ENCODE measurements at places on chromosomes 12 and 14.

GRCh38 chr12:52011602-52012214 lies 5.0 kb downstream of the TAMALIN start:
- no peak for DNase-seq

GRCh38 chr12:71124835-71125460 lies 32.9 kb downstream of the TSPAN8 start:
- no peak for DNase-seq

- no peak for DNase-seq
Measured at GRCh38 chr12:81962126-81962856, 203.1 kb upstream of the PPFIA2 start.

DNA sequence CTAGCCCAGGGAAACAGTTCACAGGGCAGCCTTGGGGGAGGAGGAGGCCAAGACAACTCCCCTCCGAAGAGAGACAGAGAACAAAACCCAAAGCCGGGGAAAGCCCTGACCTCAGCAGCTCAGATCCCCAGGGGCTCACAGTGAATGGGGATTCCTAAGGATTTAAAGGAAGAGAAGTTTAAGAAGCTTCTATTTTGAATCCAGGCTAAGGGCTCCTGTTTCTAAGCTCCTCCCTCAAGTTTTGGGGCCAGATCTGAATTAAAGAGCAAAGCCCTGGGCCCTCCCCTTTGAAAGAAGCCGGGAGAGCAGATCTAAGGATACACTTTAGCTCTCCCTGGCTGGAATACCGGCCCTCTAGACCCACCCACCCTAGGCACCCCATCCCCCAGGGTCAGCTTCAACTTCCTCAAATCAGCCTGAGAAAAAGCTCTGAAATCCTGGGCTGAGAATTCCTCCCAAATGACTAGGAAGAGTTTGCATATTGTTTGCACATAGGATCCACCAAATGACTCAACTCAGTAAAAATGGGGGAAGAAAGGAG lies 3.9 kb downstream of the KDM2B start:
- no peak for DNase-seq

DNA sequence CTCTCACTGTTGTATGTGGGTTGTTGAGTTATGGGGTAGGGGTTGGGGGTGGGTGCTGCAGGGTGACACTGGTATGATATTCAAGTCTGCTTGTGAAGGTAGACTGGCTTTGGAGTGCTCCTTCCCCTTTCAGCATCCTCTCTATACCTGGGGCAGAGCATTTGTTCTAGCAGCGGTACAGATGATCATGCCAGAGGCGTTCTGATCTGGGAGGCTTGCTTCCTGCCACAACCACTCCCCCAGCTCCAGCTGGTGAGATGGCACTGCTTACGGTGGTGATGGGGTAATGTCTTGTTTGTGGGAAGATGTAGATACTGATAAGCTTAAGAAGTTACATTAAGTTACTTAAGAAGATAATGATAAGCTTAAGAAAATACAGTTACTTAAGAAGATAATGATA lies 131.8 kb downstream of the ERC1 start:
- peak; percentile 10 for DNase-seq

DNA sequence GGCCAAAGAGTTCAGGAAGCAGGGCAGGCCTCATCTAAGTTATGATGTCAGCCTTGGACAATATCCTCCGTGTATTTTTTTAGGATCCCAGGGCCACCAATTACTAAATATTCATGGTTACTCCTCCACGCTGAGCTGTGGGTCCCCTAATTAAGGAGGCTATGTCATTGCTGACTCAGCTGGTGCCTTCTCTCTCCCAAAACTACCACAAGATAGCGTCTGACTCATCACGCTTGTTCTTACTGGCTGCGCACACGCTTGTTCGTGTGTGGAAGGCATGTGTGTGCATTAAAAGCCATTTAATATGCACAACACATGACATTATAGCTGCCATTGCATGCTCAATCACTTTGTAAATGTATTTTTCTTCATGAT lies 78.3 kb downstream of the GSC start:
- no peak for DNase-seq

DNA sequence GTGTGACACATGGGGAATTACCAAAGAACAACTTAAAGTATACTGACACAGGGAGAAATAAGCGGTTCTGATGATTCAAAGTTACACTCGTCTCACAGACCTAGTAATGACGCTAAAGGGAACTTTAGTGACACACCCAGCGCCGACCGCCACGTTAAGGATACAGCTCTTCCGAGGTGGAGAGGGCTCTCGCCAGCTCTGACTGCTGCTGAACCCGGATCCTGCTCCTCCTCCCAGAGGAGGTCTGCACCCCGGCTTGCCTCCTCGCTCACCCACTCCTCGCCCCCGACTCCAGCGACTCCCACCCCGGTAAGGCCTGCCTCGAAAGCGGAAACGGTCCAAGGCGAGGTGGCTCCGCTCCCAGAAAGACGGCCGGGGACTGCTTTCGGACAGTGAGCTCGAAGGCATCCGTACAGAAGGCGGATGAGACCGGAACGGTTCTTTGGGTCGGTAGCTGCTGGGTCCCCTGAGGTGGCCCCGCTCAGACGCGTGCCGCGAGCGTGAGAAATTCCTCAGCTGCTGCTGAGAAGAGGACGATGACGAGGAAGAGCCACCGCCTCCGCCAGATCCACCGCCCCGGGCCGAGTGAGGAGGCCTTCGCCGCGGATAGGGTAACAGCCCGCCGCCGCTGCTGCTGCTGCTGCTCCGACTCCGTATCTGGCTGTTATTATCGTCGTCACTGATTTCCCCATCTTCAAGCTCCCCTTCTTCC lies 643 bp downstream of the ZFC3H1 start:
- DNase-seq, result peak; percentile 63

- no peak for DNase-seq
Measured at GRCh38 chr12:15037091-15037687, 64.3 kb downstream of the PDE6H start.

GRCh38 chr14:68507544-68508081 lies 285.3 kb downstream of the ZFP36L1 start:
- peak; percentile 27 for DNase-seq

DNA sequence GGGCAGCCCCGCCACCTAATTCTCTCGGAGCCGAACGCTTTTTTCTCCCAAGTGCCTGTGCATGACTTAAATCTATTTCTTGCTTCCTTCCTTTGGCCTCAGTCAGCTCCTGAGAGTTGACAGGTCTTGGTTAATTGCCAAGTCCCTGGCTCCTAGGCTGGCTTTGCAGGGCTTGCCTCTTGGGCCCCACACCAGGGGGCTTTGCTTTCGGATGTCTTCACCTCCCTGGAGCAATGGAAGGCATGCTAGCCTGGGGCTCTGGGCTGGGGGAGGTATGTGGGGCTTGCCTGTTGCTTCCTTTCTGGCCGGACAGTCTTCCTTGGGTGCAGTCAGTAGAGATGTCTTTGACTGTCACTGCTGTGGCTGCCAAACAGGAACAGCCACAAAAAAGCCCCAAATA lies 2.2 kb upstream of the KRT80 start:
- DNase-seq, result no peak

DNA sequence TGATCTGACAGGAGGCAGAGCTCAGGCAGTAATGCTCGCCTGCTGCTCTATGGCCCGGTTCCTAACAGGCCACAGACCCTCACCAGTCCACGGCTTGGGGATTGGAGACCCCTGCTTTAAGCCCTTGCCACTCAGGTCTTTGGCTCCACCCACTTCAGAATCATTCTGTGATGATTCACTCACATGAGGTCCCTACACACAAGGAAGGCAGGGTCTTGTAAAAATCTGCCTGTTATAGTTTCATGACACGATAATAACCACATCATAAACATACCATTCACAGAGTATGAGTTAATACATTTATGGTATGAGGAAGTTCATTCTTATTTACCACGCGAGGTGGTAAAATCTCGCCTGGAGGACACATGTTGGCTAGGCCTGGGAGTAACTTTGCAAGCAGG lies 29.0 kb upstream of the MAX start:
- no peak for DNase-seq

Measured in activated T-cell treated with anti-CD3 and anti-CD28 coated beads for 1 hour (primary cell).